NCI-H1436 (cell line): ENCODE measurements at places on chromosomes 1 and 21.

DNA sequence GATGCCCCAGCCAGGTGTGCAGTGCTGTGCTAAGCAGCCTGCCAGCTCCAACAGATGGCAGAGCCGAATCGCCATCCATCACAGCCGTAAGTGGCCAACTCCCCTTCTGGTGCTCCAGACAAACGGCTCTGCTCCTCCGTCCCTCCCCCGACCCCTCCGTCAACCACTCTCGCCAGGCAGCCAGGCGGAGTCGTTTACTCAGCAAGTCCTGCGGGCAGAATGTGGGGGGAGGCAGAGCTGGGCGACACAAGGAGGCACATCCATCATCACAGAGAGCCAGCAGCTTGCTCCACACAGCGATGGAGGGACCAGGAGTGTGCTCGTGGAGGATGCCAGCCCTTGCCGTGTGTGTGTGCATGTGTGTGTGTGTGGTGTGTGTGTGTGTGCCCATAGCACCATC is 206.6 kb upstream of the GRIK3 start:
- peak; percentile 75 for DNase-seq

DNA sequence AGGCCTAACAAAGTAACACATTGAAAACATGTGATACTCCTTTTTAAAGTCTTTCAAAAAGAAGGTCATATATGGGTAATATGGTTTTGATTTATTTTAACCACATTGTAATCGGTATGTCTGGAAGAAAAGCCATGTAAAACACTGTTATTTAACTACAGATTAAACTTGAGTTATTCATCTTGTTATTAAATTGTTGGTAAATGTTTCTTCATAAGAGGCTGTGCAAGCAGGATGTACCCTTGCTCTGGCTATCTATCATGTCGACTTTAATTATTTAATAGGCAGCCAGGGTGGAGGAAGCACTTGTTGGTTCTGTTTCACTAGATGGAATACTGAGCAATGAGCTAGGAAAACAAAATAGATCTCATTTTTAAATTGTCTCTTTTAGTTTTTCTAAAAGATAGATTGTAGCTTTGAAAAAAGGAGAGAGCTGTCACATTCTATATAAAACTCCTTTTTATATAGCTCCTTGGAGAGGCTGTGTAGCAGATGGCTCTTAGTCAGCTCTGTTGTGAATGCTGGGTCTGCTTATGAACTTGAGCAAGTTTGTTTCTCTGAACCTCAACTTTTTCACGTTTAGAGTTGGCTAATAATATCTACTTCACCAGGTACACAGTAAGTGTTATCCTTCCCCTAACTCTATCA is 39.5 kb downstream of the LRRC8B start:
- DNase-seq = no peak

DNA sequence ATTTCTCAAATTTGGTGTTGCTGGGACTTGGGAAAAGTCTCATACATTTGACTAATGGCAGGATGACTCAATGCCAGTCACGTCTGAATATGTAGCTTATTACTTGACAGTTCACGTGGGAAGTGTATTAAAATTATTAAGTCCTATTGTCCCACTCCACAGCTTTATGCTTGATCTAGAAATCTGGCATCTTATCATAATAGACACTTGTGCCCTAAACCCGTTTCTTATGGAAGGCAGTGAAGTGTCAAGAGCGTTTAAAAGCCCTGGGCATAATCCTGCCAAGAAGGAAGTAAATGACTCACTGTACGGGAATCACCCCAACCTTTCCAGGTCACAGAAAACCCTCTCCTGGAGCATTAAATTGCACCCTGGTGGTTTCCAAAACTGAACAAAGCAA is 207.4 kb downstream of the APP start:
- no peak for DNase-seq

DNA sequence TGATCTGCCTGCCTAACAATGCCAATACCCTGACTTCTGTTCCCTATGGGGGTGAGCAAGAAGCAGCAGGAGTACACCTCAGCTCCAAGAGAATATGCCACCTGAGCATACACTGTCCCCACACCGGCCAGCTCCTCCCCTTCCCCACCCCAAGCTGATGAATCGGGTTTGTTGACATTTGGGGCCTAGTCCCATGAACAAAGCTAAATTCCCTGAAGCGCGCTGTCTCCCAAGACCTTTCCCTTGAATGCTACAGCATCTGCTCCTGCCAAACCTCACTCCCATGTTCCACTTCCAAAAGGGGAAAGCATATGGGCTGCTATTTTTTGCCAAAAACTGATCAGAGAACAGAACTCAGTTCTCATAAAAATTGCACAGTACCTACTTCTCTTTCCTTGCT is 220.4 kb upstream of the CAMK1G start:
- DNase-seq = no peak

DNA sequence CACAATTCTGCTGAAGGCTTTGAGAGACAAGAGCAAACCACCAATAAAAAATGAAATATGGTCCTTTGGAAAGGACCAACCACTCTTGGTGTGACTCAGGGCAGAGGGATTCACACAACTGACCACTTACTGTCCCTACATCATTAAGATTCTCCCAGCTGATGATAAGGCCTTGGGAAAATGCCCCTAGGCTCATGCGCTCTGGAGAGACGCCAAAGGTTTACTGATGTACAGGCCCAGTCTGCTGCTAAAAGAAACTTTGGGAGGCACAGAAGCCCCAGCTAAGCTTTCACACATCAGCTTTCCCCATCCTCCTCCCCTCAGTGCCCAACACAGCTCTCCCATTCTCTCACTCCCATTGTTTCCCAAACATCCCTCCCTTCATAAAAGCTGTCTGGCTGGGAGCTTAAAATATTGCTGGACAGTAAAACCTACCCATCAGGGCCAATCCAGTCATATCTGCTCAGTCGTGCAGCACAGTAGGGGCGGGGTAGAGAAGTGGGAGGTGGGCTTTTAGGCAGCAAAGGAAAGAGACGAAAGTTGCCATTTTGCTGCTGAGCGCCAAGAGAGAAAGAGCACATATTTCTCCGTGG is at the start of gene GJA8:
TSS of gene GJA8 (plus strand) at position 543 of the 593 bp plus-strand sequence. CDS start 5,161 bp downstream, outside the sequence.
- no peak for DNase-seq

DNA sequence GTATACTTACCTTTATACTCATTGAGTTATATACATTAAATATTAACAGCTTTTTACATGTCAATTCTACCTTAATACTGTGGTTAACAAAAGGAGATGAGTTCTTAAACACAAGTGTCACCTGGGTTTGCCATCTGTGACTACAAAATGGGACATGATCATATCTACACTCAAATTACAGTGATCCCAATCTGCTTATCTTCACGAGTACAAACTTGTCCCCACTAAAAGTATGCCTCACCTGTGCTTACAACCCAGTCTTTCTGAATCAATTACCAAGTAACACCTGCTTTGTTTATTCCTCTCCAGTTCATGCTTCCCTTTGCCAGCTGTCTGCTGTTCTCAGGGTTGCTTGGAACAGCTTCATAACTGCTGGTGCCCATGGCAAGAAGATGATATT is 8.8 kb downstream of the CD1E start:
- no peak for DNase-seq

DNA sequence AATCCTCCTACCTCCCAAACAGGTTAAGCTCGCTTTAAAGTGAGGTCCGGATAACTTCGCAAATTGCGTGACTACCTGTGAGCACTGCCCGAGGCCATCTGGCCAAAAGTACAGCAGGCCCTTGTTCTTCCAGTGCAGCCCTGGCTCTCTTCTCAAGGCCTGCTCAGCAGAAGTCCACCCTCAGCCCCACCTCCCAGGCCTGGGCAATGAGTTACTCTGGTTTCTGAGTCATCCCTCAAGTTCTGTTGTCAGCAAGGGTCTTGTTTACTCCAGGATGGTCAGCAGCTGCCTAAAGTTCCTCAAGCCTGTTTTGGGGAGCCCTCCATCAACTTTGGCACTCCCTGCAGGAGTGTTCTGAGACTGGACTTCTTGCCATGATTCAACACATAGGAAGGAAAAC is 101.7 kb downstream of the BCAR3 start:
- DNase-seq = no peak

- no peak for DNase-seq
Observed at GRCh38 chr21:42644223-42645208, 8.9 kb upstream of the PDE9A start.

GRCh38 chr1:76725864-76726619 is 141.2 kb upstream of the ST6GALNAC5 start:
- no peak for DNase-seq

GRCh38 chr1:32413507-32414185 is 19.4 kb upstream of the BSDC1 start:
- DNase-seq = peak; percentile 16

GRCh38 chr21:44908908-44909307 is 11.8 kb downstream of the ITGB2 start:
- DNase-seq = no peak

DNA sequence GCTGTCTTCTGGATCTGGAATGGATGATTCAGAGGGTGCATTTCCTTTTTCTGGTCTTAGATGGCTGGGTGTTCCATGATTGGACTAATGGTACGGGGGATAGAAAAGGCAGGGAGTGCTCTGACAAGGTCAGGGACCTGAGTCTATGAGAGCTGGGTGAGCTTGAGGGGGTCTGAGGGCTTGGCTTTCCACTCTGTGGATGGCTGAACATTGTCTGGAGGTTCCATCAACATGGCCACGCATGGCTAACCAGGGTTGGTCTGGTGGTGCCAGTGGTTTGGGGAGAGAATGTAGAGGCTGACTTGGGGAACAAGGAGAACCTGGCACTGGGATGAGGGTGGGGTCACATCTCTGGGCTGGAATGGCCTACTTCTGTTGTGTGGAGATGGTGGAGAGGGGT is 41.5 kb upstream of the TSPAN2 start:
- no peak for DNase-seq

DNA sequence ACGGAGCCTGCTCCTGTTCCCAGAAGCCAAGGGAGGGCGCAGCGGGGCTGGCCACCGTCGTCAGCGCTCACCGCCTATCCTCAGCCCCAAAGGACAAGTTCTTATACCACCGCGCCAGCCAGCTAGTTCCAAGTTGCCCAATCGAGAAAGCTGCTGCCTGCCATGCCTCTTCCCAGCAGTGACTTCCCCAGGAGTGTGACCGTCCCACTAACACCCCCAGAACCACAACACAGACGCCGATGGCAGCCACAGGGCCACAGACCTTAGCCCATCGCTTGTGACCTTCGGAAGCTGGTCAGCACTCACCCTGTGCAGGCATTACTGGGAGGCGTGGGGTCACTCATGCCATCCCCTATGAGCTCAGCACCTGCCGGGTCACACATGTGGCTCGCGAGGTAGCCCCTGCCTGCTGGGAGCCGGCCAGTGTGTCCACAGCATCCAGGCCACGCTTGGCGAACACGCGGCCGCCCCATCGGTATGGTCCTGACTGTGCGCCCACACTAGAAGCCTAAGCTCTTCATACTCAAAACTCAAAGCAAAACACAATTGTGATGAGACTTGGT is 20.1 kb downstream of the NADK start:
- DNase-seq = no peak

GRCh38 chr1:92910081-92910480 is 51.2 kb downstream of the DIPK1A start:
- DNase-seq = no peak

GRCh38 chr1:157090196-157090647 is 9.4 kb downstream of the ETV3L start:
- peak; percentile 82 for DNase-seq

DNA sequence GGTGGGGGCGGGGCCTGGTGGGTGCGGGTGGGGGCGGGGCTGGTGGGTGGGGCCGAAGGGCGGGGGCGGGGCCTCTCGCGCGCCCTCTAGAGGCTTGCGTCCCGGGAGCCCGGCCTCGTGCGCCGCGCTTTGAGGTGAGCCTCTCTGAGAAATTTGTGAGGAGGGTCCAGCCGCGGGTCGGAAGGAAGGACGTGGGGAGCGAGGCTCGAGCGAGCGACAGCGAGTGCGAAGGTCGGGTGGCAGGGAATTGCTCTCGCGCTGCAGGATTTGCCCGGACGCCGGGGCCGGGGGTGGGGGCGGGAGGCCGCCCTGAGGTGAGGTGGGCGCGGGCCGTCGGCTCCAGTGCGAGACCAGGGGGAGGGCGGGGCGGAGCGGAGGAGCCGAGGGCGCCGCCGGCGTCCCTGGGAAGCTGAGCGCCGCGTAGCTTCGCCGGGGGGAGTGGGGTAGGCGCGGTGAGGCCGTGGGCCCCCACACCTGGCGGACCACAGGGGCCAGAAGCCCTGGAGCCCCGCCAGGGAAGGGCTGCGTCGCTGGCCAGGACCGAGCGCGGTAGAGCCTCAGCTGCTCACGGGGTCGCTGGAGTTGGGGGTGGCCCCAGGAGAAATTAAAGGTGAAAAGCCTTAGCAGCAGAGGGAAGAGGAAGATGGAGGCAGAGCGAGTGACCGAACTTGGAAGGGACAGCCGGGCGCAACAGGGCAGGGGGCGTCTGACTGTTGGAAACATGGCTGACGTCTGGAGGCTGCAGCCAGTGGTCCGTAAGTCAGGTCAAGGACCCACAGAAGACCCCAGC is 754 bp upstream of the LSS start:
- peak; percentile 64 for DNase-seq

GRCh38 chr1:147337040-147337630 is 94.7 kb downstream of the CHD1L start:
- DNase-seq = no peak

DNA sequence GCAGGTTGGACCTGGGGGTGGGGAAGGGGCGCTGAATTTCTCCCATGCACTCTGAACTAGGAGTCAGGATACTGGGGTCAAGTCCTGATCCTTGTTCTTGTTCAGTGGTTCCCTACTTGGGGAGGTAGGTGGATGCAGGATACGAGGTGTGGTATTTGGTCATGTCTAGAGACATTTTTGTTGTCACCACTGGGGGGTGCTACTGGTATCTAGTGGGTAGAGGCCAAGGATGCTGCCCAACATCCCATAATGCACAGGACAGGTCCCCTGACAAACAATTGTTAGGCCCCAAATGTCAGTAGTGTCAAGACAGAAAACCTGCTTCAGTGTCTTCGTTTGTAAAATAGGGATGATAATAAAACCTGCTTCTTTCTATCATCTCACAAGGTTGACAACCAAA is 259.0 kb upstream of the FOXD3 start:
- DNase-seq = no peak

DNA sequence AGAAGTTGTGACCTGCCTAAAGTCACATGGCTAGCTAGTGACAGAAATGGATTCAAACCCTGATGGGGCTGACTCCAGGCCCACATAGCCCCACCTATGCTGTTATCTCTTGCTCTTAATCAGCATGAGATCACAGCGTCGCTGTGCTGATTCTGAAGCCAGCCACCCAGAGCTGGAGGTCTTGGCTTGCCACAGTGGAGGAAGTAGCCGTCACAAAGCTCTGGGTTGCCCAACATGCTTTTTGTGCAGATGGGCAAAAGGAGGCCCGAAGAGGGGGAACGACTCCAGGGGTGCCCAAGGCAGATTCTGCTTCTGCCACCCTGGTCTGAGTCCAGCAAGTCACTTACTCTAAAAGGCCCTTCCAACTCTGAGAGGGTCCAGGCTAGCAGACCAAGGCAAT is 14.7 kb upstream of the MFSD2A start:
- no peak for DNase-seq

DNA sequence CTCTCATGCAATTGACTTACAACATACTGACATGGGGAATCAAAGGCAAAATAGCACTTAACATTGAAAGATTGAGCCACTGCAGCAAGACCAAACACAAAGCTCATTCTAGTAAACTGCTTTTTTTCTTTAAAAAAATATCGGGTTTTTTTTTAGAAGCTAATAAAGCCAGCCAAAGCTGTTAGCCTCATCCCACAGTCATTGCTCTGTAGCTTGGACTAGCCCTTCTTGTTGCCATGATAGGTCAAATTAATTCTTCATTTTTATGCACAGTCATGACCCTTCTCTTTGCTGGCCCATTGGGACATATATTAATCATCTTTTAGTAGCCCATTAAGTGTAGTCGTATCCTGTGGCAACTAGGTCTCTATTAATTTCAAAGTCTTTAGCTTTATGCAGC is 231.3 kb downstream of the ADGRL2 start:
- DNase-seq = no peak

GRCh38 chr1:28877132-28877781 is 37.1 kb upstream of the EPB41 start:
- DNase-seq = peak; percentile 74

GRCh38 chr1:59199719-59200376 is 97.0 kb upstream of the FGGY start:
- no peak for DNase-seq
